ENCODE measurements at places on chromosomes 7 and 10.
A peak's percentile ranks its signal among the peaks of the same experiment; 100 is the strongest.

DNA sequence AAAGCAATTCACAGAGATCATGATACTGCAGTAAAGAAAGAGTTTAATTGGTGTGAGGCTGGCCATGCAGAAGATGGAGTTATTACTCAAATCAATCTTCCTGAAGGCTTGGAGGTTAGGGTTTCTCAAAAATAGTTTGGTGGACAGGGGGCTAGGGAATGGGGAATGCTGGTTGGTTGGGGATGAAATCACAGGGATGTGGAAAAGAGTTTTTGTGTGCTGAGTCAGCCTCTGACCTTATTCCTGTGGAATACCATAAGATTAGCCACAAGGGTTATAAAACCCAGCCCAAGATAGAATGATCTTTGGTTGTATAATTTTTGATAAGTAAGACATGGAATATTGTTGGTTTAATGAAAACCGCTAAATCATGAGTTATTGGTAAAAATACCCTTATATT, 764.3 kb downstream of the TYW1 start:
- DNase-seq: no peak

DNA sequence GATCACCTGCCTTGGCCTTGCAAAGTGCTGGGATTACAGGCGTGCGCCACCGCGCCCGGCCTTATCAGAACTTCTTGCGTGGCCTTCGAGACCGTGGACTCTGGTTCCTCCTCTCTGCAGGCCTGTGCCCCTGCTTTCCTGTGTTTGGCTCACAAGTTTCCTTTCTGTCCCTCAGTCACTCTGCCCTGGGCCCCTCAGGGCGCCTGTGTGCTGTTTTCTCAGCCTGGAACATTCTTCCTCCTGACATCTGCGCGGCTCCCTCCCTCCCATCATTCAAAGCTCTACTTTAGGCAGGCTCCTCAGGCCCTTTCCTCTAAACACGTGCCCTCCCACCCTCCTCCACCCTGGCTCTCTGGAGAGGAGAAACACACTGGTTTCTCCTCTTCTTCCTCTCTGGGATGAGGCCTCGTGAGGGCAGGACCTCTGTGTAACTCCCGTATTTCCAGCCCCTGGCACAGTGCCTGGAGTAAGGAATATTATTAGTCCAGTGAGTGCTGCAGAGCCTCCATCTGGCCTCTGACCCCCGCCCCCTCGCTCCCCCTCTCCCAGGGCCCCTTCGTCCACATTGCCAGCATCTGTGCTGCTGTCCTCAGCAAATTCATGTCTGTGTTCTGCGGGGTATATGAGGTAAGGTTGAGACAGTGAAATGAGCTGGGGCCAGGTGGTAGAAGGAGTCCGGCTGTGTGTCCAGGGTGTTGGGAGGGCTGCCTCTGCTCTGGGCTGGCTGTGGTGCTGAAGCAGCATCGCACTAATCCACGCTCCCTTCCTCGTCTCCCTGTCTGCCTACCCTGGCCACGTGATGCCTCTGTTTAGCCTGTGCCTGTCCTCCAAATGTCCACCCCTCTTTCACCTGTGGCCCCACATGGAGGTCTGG, 7.1 kb downstream of the CLCN1 start:
- no peak for DNase-seq

GRCh38 chr7:73612598-73613269, 11.6 kb downstream of the MLXIPL start:
- DNase-seq: no peak

DNA sequence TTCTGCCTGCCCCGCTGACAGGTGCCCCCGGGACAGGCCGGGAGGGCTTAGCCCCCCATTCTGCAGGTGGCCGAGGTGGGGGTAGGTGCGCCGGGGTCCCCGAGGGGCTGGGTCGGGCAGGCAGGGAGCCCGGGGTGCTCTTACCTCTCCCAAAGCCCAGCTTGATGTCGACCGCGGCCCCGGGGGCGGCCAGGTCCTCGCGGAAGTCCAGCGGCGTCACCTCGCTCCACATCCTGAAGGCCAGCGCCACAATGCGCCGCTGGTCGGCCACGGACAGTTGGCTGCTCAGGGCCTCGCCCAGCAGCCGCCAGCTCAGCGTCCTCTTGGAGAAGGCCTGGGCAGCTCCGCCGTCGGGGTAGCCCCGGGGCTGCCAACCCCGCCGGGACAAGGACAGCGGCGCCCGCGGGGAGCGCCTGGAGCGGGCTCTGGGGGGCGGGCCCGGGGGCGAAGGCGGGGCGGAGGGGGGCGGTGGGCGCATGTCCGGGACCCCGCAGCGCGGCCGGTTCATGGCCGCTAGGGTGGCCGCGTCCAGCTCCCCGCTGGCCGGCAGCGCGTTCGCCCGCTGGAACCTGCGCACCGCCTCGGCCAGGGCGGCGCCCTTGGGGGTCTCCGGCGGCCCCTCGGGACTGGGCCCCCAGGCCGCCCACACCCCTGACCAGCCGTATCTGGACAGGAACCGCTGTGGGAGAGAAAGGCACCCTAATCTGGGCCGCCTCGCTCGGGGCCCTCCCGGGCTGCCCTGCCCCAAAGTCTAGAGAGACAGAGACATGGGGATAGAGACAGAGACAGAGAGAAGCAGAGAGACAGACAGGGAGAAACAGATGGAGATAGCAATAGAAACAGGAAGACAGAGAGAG, 1.7 kb downstream of the MMP21 start:
- DNase-seq: no peak

GRCh38 chr7:75531359-75531821, 39.3 kb downstream of the SPDYE5 start:
- no peak for DNase-seq

GRCh38 chr7:43921423-43921822, 4.8 kb upstream of the UBE2D4 start:
- no peak for DNase-seq

- no peak for DNase-seq
Observed at GRCh38 chr7:56105508-56105907, 768 bp downstream of the CHCHD2 start.

DNA sequence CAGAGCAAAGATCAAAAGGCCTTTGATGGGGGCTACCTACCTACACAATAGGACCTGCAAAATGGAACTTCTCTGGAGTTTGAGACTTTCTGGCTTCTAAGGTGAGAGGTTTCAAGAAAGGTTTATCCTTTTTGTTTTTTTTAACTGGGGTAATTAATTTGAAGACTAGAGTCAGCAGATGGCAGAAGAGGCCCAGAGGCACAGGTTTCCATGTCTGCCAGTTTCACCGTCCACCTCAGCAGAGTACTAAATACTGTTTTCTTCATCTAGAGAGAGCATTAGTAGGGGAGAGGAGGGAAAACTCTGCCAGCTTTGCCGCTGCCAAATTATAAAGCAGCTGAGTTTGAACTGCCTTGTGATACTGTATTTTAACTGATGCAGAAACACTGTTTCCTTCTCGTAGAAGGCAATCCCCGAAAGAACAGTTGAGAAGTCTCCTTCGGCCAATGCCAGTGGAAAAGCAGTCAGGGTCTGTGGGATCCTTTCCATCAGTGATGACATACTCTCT, 138.7 kb downstream of the SLC25A13 start:
- DNase-seq: no peak

- no peak for DNase-seq
Observed at GRCh38 chr7:55019191-55019690, 424 bp downstream of the EGFR start.

DNA sequence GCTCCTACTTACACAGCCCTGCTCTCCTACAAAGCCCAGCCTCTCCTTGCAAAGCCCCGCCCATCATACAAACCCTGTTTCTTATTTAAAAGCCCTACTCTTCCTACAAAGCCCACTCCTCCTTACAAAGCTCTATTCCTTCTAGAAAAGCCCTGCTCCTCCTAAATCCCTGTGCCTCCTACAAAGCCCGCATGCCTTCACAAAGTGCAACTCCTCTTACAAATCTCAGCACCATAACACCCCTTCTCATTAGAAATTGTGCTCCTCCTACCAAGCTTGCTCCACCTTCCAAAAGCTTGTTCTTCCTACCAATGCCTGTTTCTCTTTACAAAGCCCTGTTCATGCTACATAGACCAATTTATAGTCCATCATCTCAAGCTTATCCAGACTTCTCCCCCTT, 66.1 kb downstream of the PCGF5 start:
- no peak for DNase-seq

DNA sequence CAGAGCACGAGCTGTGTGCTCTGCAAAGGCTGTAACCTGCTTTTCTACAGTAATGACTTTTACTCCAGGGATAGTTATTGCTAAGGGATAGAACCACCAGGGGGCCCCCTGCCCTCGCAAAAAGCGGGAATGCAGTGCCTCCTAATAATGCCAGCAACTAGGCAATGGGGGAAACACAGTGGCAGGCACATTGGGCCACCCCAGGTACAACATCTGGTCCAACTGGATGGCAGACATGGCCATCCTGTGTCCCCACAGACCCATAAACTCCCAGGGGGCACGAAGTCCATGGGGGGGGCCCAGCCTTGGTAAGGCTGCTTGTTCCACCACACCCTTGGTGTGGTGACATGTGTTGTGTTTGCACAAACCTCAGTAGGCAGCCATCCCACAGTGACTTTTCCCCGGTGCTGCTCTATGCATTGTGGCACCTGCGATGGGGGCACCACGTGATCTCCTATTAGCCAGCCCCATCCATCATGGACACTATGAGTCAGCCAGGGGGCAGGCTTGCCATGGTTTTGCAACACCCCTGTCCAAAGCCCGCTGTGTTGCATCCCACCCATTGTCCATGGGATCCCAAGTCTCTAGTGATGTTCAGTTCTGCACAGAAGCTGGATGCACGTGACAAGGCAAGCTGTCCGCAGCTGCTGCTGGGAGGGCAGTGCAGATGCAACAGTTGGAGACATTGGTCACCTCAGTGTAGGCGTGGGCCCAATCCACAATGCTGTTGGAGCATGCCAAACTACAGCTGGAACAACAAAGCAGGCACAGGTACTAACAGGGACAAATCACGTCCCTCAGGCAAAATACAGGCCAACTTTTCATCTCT, 84.0 kb downstream of the ANLN start:
- no peak for DNase-seq

DNA sequence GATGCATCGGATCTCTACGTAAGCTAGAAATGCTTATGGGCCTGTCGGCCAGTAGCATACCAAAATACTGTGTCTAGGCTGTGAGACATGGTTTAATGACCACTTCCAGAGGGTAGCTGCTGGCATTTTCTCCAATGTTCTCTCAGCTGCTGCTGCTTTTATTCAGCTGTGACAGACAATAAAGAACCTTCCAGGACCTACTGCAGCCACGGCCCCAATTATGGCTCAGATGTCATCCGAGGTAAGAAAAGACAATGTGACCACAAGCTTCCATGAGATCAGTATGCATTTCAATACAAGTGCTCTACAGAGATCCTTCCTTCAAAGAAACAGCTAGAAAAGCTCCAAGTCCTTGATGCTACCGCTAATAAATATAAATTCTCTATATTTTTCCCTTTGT, 256.2 kb downstream of the SDHAF3 start:
- no peak for DNase-seq

DNA sequence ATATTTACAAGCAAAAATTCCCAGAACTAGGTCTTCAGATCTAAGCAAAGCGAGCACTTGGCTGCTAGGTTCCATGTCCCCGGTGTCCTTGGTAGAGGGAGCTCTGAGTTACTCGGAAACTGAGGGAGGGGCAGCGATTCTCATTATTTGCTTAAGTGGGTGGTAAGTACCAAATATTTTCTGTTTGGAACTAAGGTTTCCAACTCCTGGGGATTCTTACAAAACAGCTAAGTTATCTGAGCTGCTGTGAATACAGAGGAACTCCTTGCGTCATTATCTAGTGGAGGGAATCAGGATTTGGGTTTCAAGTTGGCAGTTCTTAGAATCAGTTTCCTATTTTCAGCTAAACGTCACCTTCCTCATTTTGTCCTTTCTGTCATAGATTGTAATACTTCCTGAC, 76.8 kb upstream of the IKZF1 start:
- DNase-seq: no peak

DNA sequence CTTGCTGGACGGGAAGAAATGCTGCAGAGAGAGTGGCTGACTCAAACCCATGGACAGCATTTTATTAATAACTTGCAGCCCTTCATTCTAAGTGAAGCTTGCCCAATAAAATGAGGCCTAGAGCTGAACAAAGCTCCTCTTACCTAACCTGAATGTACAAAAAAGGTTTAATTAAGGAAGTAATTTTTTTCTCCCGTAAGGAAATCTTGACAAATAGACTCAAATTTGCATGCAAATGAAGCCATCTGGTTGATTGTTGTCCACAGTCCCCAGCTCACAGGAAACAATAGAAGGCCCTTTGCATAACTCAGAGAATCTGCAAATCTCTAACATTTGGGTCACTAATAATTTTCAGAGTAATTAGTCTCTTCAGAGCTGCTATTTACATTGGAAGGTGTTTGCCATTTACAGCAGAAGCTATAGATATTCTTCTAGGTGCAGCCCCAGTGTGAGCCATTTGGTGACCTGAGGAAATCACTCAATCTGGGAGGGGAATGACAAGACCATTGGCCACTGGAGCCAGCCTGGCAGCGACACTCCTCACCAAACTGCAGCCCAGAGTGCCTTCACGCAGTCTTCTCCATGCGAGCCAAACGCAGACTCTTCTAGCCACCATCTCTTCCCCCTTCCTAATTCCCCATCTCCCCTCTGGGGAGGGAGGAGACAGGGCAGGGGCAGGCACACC, 483.0 kb upstream of the C7orf33 start:
- no peak for DNase-seq

- no peak for DNase-seq
Observed at GRCh38 chr10:4984971-4985594, 18.6 kb downstream of the AKR1C2 start.

DNA sequence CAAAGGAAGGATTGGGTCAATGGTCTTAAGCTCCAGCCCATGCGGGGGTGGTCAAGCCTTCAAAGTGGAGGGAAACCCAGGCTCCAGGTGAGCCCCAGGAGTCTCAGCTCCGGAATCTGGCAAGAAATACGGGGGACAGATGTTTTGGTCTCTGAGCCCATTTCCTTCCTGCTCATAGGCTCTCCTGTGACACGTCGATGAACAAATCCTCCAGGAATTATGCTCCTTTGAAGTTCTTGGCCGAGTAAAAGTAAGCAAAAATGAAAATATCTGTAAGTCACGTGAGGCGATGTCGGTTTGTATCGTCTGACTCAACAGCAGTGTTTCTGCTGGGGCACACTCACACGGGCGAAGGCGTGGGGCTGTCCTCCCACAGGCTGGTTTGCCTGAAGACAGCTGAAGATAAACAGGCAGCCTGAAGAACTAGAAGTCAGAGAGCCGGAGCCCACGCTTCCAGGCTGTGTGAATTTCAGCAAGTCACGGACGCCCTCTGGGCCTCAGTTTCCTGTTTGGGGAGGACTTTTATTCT, 52.6 kb upstream of the SMNDC1 start:
- no peak for DNase-seq

- DNase-seq: no peak
Observed at GRCh38 chr10:12902135-12902572, 99.4 kb downstream of the CCDC3 start.

- DNase-seq: no peak
Observed at GRCh38 chr10:95729323-95730055, 26.5 kb upstream of the ENTPD1 start.

- no peak for DNase-seq
Observed at GRCh38 chr7:112157072-112157471, 49.1 kb downstream of the DOCK4 start.

DNA sequence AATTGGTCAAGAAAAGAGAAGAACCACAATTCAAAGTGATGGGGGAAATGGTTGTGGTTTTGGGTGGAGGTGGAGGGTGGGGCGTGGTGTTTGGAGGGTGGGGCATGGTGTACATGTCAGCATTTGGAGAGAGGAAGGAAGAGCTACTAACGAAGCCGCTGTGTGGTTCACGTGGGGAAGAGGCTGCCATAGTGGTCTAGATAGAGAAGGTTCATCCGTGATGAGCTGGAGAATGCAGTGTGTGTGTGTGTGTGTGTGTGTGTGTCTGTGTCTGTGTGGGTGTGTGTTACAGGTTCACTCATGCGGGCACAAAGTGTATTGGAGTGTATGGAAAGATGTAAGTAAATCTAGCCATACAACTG, 6.1 kb upstream of the VCL start:
- peak; percentile 18 for DNase-seq
